Cardiac fibroblast (primary cell): ENCODE measurements at places on chromosomes 2 and 18.

DNA sequence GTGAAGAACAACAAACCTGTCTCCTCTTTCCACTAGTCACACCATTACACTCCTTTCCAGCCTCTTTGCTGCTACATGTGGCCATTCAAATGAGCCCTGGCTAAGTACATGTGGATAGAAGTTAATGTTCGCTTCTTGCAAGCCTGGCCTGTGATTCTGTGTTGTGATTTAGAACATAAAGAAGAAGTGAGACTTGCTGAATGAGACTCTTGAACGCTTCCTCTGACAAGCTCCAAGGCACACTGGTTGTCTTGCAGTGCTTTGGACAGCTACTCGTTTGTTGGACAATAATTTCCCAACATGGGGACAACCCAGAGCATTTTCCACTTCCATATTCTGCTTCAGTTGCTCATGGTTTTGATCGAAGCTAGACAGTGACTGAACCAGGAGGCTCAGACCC, 57.3 kb downstream of the CCDC74A start:
- DNase-seq: no peak

- DNase-seq: no peak
Measured at GRCh38 chr2:112010751-112011150, 44.3 kb upstream of the TMEM87B start.

DNA sequence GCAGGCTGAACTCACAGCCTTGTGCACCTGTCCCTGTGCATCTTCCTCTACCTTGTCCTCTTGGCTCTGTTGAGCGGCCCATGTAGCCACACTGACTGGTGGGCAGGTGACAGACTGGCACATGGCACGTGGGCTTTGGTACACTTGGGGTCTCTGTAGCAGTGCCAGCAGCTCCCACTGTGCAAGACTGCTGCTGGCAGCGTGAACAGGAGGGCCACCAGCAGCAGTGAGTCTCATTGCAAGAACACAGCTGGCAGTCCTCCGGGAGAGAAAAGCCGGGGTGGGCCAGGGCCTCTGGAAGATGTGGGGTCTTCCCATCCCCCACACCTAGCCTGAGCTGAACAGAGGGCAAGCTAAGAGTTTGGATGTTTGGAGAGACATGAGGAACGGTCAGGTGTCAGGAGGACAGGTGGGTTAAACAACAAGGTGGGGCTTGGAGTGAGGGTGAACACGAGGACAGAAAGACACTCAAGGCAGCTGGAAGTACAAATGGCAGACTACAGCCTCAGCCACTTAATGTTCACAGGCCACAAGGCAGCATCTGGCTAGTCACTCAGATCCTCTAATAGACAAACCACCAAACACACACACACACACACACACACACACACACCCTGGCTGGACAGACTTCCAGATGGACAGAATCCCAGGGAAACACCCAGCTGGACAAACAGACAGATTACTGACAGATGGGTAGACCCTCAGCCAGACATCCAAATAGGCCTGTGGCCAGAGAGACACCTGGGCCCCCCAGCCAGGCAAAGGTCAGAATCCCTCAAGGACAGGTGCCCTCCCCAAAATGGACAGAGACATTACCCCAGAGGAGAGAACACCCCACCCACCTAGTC, 2.3 kb upstream of the PTPN18 start:
- DNase-seq: no peak

DNA sequence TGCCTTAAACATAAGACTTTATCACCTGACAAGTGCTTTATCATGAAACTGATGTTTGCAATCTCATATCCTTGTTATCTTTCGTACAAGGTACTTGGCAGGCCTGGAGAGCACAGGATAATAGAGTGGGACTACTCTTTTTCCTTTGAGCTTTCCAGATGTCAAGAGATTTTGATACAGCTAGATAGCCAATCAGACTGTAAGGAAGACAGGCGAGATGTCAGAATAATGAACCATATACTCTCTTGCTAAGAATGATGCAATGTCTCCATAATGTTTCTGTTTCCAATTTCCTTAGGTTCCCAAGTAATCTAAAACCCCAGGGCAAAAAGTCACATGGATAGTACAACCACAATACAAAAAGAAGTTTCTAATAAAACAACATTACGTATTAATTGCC, 313.1 kb downstream of the PDE11A start:
- DNase-seq: no peak

DNA sequence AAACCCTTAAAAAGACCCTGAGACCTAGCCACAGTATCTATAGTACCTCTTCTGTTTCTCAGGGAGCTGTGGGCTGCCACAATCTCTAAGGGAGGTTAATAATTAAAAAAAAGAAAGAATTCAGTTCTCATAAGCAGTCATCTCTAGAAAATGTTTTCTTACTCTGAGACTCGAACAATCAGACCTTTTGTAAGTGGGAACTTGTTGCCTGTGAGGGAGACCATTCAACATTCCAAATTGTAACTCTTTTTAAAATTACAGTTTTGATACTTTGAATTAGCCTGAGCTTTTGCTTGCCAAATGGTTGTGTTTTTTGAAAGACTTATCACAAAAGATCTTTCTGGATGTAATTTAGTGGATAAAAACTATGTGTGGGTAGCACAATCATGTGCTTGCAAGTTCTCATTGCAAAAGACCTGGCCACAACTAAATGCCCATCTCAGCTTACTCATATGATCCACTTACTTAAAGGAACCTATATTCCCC, 33.3 kb downstream of the IL1R2 start:
- peak; percentile 72 for DNase-seq

GRCh38 chr2:240219208-240219890, 78.9 kb upstream of the OTOS start:
- no peak for DNase-seq

GRCh38 chr2:230706966-230707365, 5.7 kb upstream of the CAB39 start:
- no peak for DNase-seq

DNA sequence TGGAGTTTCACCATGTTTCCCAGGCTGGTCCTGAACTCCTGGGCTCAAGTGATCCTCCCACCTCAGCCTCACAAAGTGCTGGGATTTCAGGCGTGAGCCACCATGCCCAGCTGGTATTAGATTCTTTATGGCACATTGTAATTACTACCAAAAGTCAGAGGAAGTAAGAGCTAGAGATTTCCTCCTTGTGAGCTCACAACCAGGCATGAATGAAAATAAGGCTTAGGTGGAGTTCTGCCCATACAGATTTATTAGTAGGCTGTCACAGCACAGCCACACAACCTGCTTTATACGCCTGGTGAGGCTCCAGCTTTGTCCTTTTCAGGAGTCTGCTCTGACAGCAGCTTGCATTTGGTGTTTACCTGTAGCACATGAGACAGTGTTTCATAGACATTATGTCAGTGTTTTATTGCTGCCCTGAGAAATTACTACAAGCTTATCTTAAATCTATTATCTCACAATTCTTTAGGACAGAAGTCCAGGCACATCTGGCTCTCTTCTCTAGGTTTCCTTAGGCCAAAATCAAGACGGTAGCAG, 156.6 kb downstream of the TANC1 start:
- peak; percentile 25 for DNase-seq

DNA sequence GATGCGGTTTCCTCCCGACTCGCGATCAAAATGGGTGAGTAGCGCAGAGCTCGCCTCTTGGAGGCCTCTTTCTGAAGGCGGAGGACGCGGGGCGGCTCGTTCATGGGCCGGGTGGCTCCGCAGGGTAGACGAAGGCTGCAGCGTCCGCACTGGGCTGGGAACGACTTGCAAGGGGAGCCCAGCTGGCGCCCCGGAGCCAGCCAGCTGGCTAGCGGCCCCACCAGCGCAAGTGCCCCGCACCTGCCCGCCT, 328 bp upstream of the PASK start:
- DNase-seq: no peak

GRCh38 chr2:69790601-69790959, 38.9 kb upstream of the GMCL1 start:
- DNase-seq: no peak

GRCh38 chr2:8592736-8593135, 89.1 kb upstream of the ID2 start:
- no peak for DNase-seq
